Stimulated activated CD4-positive, alpha-beta T cell treated with anti-CD3 and anti-CD28 coated beads, Interleukin-1b, Interleukin-23, amount 100 ng/mL, for 4 hours (primary cell): ENCODE measurements at places on chromosomes 12 and 14.

DNA sequence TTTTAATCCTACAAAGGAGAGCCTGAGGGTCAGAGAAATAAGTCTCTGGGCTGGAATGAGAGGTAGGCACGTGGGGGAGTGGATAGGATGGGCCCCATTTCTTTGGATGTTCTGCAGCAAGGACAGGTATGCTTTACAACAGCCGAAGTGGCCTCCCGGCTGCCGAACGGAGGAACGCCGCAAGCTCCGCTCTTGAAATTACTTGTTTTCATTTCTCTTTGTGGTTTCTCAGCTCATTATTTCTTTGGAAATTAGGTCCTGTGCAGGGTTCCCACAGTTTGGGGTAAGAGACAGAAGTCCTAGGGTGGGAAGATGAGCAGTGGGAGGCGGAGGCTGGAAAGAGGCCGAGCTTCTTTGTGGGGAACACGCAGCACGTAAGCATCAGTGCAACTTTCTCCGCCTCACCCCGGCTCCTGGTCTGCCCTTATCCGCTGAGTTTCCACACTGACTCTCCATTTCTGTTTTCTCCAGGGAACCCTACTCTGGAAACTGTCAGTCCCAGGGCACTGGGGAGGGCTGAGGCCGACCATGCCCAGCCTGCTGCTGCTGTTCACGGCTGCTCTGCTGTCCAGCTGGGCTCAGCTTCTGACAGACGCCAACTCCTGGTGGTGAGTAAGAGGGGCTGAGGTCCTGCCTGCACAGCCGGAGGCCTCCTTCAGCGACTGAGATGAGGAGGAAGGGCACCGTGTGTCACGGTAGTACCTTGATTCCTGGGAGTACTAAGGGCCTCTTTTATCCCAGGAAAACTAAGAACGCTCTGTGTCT lies 2.0 kb downstream of the WNT5B start:
- no peak for DNase-seq

GRCh38 chr12:116306506-116306905 lies 29.0 kb upstream of the MED13L start:
- no peak for DNase-seq

DNA sequence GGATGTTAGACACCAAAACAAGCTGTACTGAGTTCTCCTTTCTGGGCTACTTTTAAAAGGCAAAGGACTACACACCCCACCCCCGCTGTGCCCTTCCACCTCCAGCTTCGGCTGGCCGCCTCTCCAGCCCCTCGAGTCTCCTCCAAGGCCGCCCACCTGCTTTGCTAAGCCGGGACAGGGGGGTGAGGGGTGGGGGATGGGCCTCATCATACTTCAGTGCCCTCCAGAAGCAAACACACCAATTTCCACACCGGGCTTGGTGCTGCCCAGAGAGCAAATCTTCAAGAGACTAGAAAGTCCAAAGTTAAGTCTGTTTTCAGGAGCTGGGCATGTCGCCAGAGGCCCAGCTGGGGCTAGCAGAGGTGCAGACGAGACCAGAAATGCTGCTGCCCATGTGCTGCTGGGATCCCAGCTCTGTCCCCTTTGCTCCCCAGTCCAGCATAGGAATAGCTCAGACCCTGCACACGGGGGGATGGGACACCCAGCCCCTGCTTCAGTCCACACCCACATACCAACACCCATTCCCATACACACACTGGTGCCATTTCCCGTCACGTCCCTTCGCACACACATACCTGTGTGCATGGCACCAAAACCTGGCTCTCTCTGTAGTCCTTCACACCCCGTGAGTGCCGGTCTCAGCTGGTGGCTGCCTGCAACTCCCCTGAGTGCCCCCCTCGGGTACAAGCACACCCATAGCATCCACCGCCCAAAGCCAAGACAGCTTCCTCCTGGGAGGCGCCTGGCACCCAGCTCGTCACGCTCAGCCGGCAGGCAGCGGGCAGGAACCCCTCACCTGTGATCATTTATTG lies 1.0 kb downstream of the SLC6A12 start:
- no peak for DNase-seq

DNA sequence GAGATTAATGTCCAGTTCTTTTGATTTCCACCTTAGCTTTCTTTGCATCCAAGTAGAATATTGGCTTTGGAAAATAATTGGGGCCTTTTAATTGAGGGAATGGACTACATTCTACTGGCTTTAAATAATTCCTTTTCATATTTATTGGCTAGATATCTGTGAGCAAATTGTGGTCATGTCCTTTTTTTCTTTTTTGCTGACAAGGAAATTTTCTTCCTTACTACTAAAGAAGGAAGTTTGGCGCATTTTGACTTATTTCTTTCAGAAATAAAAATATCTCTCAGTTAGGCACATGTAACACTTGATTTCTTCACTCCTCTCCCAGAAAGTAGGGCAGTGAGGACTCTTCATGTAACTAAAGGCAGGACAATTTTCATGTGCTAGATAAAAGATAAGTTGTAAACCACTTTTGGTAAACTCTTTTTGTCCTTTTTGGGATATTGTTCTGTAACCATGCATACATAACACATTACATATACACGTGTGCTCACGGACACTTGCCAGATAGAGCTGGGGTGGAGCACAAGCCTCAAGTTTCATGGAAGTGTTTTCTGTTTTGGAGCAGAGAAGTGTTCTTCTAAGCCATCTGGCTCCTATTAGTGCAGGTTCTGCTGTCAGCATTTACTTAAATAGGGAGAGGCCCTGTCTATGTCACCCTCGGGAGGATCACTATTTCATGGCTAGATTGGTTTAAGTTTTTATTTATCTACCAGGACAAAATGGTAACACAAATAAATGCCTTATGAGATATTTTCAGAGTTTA lies 85.1 kb upstream of the LRIG3 start:
- no peak for DNase-seq

GRCh38 chr12:54134850-54135249 lies 53.9 kb downstream of the SMUG1 start:
- no peak for DNase-seq

DNA sequence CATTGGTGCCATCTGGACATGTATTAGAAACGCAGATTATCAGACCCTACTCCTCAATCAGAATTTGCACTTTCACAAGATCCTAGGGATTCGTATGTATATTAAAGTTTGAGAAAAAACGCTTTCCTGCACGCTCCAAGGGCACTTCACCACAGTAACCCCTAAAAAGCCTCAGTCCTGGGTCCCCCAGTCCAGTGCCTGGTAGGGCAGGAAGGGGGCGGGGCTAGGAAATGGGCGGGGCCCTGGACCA lies 369 bp downstream of the DEPDC4 start:
- peak; percentile 84 for DNase-seq

- no peak for DNase-seq
Measured at GRCh38 chr14:22152161-22152870, 436.7 kb downstream of the DAD1 start.

DNA sequence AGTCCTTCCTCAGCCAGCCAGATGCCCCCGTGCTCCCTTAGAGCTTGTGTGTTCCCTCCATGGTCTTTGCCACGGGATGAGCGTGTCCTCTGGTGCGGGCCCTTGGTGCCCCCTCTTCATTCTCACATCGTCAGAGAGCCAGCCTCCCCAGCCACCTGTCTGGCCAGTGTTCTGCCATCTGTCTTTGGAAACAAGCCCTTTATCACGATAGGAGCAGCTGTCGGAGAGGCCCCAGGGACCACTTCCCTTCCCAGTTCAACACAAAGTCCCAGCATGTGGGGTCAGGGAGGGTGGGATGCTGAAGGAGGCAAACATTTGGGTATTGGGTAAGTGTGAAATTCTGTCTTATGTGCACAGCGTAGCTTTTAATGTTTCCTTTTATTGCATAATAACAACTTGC lies 44.5 kb downstream of the DYNC1H1 start:
- no peak for DNase-seq

DNA sequence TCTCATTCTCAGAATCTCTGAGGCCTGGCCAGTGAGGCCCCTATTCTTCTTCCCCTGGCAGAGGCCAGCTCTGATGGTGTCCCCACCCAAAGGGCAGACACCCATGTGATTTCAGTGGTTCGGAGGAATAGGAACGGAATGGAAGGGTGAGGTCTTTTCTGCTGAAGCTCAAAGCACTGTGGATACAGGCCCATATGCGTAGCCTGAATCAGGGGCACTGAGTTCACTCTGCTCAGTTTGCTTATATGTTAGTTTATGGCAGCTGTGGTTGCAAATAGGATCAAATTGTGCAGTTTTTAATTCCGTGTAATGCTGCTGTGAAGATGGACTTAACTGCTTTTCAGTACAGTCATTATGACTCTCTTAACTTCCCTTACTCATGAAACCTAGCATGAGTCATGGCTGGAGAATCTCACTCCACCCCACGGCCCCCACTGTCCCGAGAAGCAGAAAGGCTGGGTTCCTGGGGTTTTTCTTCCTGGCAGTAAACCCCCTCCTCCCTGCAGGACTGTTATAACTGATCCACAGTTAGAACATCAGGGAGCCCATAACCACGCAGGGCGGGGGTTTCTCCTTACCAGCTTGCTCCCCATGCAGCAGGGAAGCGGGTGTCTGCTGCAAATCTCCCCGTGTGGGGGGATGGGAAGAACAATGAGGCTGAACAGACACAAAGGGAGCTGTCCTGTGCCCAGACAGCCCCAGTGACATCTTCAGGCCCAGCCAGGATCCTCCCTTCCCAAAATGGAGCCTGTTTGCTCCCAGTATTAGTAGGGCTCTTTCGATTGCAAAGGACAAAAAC lies 122.7 kb downstream of the SLC38A6 start:
- DNase-seq = no peak
